SIG-M5 (cell line): ENCODE measurements at places on chromosomes 5 and 9.

- no peak for DNase-seq
Measured at GRCh38 chr9:96169484-96169883, 132.5 kb downstream of the HSD17B3 start.

GRCh38 chr9:126698251-126698650 is 84.5 kb downstream of the LMX1B start:
- no peak for DNase-seq

- no peak for DNase-seq
Measured at GRCh38 chr5:2864515-2865105, 113.1 kb upstream of the IRX2 start.

GRCh38 chr5:40484495-40484894 is 195.2 kb upstream of the PTGER4 start:
- no peak for DNase-seq

GRCh38 chr5:132183723-132184122 is 43.9 kb downstream of the P4HA2 start:
- no peak for DNase-seq

DNA sequence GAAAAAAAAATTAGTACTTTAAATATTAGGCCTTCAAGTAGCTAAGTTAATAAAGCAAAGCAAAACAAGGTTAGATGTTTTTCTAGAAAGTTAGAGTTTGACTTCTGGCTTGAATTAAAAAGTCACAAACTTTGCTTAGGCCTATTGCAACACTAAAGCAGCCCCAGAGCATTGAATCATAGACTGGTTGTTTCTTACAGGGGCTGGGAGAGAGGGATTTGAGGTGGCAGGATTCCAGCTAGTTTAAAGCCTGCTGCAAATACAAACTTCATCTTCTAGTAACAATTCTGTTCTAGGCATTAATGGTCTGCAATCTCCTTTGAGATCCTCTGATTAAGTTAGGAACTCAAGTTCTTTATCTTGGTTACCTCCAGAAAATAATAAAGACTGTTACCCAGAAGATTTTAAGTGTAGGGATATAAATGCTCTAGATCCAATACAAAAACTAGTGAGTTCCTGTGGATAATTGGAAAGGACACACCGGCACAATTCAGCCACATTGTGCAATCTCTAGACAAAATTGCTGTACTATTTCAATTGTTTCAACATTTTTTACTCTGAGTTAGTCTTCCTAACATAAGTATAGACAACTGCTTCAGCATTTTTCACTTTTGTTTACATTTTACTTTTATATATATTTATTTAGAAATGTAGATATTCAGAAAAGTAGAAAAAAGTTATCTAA is 12.6 kb downstream of the OR13C5 start:
- no peak for DNase-seq

DNA sequence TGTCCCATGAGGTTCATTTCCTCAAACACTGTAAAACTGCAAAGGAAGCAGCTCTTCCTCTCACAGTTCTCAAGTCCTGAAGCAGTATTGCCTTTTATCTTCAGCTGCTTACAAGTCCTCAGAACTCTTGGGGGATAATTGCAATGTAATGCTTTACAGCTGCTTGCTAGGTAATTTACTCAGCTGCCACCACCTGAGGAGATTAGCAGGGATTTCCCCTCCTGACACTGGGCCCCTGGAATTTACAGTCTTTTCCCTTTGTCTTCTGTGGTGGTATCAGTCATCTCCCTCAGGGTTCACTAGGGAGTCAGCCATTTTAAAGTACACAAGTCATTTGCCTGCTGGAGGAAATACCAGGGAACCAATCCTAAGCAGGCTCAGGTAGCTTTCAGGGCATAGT is 754.3 kb upstream of the GRAMD2B start:
- no peak for DNase-seq

DNA sequence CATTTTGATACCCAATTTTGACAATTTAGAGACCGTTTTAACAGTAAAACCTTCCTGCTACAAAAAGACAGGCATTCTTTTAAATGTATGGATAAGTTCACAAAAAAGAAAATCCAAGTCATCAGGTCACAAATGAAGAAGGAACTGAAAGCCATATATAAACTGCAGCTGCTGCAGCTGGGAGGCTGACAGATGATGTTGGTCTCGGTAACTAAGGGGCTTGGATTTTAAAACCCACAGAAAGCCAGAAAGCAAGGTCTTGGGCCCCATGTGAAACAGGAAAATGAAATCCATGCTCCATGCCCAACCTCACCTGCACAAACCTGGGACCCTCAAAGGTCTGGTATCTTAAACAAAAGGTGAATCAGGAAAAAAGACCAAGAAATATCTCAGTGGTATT is 15.7 kb upstream of the C5orf34 start:
- no peak for DNase-seq

DNA sequence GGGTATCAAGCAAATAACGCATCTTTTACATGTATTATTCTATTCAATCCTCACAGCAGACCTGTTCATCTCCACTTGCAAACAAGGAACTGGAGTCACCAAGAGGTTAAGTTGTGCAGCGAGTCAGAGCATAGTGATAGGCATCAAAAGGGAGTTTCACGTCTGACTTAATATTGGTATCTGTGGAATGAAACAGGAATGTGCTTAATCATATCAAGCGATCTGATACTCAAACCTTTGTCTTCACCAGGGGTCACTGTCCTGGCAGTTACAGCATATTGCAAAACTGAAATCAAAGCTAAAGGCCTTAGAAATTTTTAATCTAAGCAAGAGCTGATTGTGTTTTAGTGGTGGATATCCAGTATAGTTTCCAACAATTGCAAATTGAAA is 271.6 kb downstream of the PLK2 start:
- no peak for DNase-seq

DNA sequence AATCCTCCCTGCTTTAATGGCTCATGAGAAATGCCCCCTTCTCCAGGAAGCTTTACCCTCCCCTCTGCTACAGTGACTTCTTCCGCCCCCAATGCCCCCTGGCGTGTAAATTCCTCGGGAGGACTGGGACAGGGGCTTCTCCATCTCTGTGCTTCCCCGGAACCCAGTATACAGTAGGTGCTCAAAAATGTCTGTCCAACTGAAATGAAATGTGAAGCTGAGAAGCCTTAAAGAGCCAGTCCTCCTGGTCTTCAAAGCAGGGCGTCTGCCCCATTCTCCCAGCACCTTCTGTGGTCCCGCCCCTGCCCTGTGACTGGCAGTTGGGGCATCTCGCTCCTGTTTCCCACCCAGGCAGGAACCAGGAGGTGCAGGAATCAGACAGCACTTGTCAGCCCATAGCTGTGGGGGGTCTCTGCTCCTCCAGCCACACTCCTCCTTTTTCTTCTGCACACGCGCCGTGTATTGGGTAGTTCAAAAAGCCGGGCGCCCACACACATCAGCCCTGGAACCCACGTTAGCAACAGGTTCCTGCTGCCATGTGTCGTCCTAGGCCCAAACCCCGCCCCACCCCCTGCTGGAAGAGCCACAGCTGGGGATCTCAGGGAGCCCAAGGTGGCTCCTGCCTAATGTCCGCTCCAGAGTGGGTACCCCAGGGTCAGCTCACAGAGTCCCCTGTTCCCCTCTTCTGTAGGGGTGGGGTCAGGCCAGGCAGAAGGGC is 16.0 kb downstream of the FIBCD1 start:
- DNase-seq, result no peak

DNA sequence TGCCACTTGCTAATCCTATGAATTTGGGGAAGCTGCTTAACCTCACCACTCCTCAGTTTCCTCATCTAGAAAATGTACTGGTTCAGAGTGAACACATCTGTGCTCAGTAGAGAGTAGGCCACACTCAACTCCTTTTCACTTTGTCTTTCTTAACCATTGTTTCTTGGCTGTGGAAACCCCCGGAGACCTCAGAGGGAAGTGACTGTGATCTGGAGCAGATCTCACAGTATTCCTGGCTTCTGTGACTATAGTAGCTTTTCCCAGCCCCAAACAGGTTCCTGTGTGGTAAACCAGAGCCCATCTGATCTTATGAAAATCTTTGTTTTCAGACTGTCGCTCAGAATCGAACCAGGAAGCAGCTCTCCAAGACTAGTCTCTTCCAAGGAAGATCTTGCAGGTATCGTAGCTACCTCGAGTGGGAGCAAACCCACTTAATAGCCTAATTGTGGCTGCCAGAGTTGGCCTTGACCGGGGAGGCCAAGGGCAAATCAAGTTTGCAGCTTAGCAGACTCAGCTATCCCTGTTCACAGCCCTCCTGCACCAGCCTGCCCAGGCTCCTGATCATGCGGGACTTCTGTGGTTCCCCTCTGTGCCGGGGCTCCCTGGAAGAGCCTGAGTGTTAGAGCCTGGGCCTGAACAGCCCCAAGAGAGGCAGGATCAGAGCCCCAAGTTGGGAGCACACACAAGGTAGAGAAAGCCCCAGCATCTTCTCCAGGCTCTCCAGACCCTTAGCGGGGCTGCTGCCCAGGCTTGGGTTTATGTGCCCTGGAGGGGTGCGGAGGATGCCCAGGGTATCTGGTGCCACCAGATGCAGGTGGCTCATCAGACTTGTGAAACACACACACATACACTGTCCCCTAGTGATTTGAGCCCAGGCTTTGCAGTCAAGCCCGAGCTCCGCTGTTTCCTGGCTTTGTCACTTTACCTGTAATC is 52.2 kb upstream of the ANGPTL2 start:
- DNase-seq, result no peak

GRCh38 chr5:92758552-92758951 is 822.5 kb downstream of the NR2F1-AS1 start:
- DNase-seq, result no peak

DNA sequence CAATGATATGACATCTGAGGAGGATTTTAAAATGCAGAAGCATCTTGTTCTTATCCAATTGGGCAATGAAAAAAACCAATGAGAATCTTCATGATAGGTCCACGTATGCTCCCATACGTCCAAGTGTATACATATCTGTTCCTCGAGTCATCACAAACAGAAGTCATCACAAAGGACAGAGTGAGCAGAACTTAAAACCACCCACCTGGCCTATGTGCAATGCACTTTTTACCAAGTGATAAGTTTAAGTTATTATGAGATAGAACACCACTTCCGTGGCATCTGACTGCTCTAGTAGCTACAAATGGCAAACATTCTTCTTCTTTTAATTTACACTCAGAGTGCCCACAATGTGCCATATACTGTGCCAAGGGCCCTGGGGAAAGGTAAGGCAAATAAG is 82.4 kb downstream of the PPP2R2B start:
- DNase-seq, result no peak

DNA sequence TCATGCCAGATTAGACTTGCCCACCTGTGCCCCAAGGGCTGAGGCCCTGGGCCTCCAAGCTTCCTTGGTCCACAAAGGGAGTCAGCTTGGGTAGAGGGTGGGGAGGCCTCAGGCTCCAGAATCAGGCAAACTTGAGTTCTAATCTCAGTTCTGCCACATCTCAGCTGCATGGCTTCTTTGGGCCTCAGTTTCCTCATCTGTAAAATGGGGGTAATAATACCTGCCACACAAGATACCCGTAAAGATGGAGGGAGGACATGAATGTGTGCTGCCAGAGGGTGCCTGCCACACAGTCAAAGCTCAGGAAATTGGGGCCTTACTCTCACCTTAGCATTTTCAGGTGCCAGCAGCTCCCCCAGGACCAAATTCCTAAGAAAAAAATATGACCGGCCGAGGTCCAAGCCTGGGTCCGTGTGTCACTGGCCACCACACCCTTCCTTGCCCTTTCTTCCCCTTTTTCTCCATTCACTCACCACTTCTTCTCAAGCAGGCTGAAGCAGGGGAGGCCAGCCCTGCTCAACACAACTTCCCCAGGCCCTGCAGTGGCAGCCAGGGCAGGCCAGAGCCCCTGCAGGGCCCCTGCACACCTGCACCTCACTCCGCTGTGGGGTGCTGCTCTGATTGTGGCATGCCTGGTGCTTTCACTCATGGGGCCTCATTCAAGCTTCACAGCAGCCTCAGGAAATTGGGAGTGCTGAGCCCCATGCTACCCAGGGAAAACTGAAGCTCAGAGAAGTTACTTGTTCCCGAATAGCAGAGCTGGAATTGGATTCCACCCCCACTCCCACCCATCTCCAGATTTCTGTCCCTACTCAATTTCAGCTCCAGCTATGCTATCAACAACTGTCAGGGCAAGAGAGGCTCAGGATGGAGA is 3.9 kb downstream of the RGS14 start:
- DNase-seq, result no peak

DNA sequence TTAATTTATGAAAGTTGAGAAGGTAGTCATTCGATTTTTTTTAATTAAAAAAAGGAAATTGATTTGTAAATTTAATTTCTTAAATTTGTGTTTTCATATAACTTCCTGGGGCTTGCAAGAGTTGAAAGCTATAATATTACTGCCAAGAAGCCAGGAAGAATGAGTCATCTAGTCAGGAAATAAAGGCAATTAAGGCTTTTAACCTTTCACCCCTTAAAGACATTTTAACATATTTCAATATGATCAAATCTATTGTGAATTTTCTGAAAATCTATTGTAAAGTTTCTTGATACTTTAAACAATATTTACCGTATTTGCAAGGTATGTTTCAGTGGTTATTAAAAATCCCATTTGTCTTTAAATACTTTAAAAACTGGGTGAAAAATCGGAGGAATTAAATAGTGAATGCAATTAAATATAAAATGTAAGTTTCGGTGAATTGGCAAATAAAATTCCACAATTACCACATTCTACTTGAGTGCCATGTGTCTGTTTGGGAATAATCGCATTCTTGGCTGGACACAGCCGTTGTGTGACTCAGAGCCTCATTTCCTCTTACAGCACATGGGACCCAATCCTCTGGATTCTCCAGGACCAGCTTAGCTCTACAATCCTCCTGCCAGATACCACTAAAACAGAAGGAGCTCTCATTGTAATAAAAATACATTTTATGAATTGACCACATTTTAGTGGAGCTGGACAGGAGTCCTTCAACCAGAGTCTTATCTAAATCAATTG is 310.7 kb downstream of the HCN1 start:
- no peak for DNase-seq

- DNase-seq, result no peak
Measured at GRCh38 chr5:174294891-174295620, 249.6 kb downstream of the NSG2 start.

GRCh38 chr5:127392762-127393161 is 102.2 kb downstream of the MEGF10 start:
- DNase-seq, result no peak

DNA sequence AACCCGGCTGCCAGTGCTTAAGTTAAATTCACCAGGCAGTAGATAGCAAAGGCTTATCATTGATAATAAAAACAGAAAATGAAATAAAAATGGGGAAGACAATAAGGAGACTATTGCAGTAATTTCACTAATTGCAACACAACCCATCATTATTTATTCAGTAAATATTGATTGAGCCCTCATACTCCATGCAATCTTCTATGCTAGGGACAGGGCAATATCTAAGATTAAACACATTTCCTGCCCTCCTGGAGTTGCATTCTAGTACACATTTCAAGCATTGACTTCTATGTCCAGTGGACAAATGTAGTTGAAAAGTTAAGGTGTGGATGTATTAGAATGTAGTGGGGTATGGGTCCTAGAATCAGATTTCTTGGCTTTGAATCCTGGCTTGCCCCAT is 12.8 kb downstream of the MEGF10 start:
- DNase-seq, result no peak

DNA sequence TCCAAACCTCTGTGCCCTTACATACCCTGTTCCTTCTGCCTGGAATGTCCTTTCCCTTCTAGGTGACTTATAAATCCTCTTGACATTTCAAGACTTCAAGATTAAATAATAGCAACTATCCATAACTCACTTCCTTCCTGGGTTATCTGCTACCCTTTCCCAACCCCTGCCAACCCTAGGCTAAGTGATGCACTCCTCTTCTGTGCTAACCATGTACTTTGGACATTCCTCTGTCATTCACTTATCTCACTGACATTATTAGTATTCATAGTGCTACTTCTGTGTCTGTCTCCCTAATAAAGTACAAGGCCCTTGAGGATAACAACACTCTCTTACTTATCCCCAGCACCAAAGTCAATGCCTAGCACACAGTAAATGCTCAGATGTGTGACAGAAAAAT is 307.1 kb downstream of the ENC1 start:
- DNase-seq, result no peak
